ENCODE measurements at places on chromosomes 6 and 20.

DNA sequence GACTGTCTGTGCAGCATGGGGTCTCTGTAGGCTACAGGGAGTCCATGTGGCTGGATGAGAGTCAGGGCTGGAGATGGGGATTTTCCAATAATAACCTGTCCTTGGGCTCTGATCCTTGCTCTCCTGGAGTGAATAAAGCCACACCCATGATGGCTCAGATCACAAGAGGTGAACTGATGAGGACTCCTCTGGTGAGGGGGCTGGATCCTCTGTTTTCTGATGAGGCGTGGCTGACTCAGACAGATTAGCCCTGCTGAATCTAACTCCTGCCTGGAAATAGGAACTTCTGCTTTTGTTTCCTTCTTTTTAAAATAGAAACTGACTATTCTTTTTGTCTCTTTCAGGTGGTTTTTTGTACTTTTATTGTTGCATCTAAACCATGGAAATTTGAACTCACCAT, 27.0 kb downstream of the CST9L start:
- DNase-seq: no peak

DNA sequence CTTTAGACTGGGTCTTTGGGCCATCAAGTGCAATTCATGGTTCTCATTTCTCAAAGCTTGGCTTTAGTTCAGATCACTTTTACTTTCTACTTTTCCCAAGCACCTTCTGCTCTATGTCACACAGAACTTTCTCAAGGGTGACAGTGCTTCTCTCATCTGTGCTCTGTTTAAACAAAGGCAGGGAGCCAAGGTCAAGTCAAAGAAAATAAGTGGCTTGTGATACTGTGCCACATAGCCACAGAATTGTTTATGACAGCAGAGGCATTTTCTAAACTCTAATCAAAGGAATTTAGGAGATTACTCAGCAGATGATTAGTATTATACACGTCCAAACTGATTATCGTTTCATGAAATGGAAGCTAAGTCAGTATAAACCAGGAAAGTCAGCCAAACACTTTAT, 348.0 kb downstream of the HDGFL1 start:
- no peak for DNase-seq

- no peak for DNase-seq
Observed at GRCh38 chr6:125869427-125869826, 78.7 kb downstream of the NCOA7 start.

- peak; percentile 31 for DNase-seq
Observed at GRCh38 chr6:162099685-162100084, 627.9 kb downstream of the PRKN start.

- no peak for DNase-seq
Observed at GRCh38 chr20:2128542-2128941, 26.9 kb downstream of the STK35 start.

GRCh38 chr6:37952027-37952426, 132.5 kb downstream of the ZFAND3 start:
- no peak for DNase-seq

DNA sequence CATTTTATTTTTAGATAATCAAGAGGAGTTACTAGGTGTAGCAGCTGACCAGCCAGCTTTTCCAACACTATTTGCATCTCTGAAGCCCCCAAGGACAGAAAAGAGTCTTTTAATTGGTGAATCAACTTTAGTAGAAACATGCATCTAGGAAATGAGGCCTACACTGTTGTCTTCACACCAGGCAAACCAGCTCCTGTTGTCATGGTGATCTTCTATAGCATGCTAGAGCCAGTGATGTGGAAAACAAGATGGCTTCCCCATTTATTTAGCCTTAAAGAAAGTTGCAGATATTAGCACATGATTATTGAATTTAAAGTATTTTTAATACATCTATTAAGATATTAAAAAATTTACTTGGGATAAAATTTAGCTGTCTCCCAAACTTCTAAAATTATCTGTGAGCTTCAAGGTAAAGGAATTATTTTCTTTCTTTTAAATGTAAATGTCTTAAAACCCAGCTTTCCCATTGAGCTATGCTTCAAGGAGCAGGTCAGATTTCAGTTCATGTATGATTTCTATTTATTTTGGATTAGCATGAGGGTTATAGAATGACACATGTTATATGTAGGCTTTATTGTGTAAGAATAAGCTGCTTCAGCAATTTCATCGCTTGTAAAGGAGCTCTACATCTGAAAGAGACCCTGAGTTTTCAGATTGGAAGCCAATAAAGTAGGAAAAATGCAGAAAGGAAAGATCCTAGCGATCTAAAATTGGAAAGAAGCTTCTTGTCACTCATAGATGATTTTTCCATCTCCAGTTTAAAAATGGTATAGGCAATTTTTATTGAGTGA, 564.9 kb upstream of the CITED2 start:
- no peak for DNase-seq

- no peak for DNase-seq
Observed at GRCh38 chr6:78868116-78868515, 765 bp downstream of the IRAK1BP1 start.

- DNase-seq: no peak
Observed at GRCh38 chr6:160116411-160116810, 5.2 kb upstream of the SLC22A1 start.

- DNase-seq: no peak
Observed at GRCh38 chr20:22866812-22867341, 168.2 kb upstream of the SSTR4 start.

DNA sequence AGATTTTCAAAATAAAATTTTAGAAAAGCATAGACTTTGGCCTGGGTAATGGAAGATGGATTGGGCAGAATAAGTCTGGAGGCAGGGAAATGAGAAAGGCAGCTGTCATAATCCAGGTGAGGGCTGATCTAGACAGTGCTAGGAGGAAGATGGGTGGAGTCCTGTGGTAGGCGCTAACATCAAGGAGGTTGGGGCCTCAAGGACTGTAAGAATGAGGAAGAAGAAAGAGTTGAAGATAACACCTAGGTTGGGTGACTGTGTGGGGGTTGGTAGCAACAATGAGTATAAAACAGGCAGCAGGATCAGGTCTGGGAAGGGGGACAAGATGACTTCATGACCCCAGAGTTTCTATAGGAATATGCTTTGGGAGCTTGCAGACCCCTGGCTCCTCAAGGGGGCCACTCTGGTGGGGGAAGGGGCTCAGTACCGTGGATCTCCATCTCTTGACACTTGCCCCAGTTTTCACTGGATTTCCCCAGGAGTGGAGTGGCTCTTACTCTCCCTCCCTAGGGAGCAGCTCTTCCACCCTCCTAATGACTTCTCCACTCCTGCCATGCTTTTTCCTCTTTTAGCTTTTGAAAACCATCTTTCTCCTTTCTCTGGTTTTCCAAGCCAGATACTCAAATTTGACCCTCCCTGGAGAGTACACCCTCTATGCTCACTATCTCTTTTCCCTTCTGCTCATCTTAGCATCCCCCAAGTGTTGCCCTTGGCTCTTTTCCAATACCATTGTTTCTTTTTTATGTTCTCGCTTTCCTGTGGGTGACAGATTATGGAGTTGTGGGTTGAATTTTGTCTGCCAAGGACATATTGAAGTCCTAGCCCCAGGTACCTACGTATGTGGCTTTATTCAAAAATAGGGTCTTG, 14.8 kb downstream of the TRIM31 start:
- DNase-seq: no peak

DNA sequence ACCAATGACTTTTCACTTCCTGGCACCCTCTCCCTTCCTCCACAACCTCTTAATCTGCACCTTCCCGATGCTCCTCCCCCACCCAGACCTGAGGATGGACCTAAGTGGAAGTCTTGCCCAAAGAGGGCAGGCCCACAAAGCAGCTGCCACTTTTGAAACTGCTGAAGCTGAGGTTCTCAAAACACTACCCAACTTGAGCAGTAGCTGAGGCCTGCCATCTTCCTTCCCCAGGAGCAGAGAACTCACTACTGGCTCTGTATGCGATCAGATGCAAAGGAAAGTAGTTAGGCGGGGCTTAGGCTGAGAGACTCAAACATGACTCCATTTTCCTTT, 1.5 kb downstream of the HM13 start:
- DNase-seq: no peak

GRCh38 chr20:2038161-2038560, 44.3 kb upstream of the PDYN start:
- no peak for DNase-seq

Data from BJ (cell line).